Hematopoietic multipotent progenitor cell treated with erythropoietin and hydrocortisone succinate and interleukin-3 and kit ligand, for 4 days (in vitro differentiated cells): ENCODE measurements at places on chromosomes 11 and 22.

DNA sequence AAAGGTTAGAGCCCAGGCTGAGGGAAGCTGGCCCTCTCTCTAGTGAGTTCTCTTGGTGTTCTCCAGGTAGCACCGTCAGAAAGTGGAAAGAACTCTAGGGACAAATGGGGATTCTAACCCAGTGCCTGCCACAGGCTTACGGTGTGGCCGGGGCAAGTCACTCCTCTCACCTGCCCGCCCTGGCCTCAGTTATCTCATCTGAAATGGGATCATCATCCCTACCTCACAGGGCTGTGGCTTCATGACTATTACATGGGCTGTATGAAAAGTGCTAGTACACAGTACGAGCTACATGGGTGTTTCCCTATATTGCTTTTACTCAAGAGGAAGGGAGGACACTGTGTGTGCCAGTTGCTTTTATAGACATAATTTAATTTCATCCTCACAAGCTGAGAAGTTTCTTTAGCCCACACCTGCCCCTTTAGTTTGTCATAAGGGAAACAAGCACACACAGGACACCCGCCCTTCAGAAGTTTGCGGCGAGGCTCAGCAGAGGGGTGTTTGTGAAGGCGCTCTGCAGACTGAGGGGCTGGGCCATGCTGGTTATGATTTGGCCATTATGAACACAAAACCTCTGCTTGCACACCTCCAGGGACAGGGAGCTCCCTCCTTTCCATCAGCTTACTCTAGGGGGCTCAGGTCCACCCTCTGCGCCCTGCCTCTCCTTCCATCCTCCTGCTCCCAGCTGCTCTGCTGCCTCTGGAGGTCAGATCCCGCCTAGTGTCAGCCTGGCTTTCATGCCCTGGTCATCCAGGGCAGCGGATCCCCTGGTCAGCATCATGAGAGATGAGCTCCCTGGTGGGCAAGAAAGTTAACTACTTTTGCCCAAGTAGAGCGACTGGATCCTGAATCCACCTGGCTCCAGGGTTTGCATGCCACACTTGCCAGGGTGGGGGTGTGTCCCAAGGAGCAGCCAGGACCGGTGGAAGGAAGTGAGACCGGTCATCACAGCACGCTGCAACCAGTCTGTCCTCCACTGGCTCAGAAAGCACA, 1.2 kb downstream of the KLHL35 start:
- no peak for DNase-seq

GRCh38 chr22:42951093-42951710, 63.7 kb downstream of the PACSIN2 start:
- DNase-seq, result no peak

DNA sequence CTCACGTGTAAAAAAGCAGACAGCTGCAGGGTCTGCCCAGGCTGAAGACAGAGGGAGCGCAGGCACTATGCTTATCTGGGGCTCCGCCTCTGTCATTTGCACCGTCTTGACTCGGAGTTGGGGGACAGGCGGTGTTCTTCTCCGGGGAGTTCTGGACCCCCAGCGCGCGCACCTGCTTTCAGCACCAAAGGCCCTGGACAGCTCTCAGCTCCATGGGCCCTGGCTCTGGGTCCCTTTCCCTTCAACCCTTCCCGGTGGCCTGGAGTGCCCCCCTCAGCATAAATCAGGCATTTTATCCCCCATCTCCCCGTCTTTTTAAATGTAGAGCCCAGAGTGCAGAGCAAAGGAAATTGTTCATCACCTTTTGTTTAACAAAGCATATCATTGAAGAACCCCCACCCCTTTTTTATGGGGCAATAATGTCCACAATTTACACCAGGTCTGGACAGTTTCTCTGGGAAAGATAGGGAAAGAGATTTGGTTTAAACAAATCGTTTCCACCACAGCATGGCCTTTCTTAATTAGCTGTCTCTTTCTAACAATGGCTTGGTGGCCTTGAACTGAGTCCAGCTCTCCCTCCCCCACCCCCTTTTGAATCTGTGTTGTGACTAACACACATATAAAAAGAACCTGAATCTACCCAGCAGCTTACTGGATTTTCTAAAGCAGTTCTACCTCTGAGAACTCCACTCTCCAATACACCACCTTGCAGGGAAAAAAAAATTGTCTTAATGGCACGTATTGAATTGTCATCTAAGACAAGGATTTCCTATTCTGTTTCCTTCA, 1.7 kb downstream of the SEZ6L start:
- peak; percentile 49 for DNase-seq

- peak; percentile 78 for DNase-seq
These were observed 19.2 kb downstream of the PIM3 start for GRCh38 chr22:49979587-49980264.

DNA sequence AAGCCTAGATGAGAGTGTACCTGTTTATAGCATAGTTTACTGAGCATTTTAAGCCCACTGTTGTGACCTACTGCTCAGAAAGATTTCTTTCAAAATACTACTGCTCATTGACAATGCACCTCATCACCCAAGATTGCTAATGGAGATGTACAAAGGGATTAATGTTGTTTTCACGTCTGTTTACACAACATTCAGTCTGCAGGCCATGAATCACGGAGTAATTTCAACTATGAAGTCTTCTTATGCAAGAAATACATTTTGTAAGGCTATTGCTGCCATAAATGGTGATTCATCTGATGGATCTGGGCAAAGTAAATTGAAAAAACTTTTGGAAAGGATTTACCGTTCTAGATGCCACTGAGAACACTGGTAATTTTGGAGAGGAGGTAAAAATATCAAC, 112.9 kb downstream of the KIF18A start:
- DNase-seq, result no peak

DNA sequence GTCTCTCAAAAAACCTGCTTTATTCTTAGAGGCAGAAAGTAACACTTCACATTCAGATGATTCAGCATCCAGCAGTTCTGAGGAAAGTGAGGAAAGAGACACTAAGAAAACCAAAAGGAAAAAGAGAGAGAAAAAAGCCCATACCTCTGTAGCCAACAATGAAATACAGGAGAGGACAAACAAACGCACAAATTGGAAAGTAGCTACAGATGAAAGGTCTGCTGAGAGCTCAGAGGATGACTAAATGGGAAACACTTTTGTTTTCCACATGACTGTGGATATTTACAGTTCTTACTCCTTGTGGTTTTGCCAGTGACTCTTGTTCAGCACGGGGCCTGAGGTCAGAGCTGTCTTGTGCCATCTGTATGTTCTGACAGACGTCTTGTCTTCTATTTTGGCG, 3.8 kb downstream of the TIMM8B start:
- no peak for DNase-seq

DNA sequence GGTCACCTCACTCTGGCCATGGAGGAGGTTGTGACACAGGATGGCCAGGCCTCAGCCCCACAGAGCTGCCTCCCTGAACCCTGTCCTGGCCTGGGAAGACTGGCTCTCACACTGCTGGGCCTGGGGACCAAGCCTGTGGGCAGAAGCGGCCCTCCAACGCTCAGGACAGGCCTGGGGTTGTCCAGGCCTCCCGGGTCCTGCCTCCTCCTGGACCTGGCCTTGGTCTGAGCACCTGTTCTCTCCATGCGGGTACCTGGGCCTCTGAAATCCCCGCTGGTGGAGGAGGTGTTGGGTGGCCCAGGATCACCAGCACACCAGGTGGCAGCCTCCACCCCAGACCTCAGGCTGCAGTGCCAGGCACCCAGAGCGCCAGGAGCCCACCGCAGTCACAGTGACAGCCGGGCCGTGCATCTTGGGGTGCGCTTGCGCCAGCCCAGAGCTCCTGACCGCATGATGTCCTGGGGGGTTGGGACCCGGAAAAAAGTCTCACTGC, 16.1 kb upstream of the PIM3 start:
- no peak for DNase-seq

- no peak for DNase-seq
These were observed 758 bp downstream of the MCAM start for GRCh38 chr11:119316016-119316728.

DNA sequence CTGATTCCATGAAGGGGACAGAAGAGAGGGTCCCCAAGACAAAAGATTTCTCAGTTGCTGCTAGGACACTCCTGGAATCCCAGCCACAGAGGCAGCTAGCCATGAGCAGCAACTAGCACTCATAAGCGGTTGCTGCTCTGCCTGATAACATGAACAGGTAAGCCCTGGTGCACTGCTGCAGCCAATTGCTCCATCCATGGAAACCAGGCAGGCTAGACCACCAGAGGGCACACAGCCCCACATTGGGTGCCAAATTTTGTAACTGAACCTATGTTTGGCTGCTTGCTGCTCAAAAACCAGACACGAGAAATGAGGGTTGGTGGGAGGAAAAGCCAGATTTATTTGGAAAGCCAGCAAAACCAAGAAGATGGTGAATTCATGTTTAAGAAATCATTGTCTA, 21.9 kb upstream of the QSER1 start:
- DNase-seq, result peak; percentile 62

GRCh38 chr22:45972889-45973253, 4.1 kb downstream of the WNT7B start:
- DNase-seq, result no peak

DNA sequence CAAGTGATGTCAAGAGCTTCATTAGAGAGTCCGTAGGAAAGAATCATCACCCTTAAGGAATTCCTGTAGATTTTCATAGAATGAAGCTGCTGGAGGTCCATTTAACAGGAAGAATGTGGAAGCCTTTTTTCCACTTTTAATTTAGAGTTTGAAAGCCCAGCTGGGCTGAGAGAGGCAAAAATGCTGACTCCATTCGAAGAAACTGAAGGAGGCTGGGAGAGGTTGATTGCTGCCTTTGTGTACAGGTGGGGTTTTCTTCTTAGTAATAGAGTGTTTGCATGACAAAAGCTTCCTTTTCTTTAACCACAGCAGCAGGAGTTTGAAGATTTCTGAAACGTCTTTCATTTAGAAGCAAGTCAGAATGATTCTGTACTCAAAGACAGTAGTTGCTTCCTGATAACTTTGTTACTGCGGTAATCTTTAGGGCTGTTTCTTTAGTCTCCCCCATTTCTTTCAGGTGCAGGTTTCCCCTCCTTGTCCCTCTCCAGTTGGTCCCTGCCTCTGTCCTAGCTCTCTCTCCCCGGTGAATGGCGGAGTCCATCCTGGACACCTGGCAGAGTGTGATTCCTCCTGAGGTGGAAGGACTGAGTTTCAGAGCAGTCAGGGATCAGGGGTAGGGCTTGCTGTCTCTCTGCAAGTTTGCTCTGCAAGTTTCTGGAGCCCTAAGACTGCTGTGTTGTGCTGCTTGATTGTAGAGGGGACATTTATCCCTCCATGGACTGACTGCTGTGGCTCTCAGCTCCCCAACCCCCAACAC, 166.2 kb downstream of the LDLRAD3 start:
- DNase-seq, result peak; percentile 78

DNA sequence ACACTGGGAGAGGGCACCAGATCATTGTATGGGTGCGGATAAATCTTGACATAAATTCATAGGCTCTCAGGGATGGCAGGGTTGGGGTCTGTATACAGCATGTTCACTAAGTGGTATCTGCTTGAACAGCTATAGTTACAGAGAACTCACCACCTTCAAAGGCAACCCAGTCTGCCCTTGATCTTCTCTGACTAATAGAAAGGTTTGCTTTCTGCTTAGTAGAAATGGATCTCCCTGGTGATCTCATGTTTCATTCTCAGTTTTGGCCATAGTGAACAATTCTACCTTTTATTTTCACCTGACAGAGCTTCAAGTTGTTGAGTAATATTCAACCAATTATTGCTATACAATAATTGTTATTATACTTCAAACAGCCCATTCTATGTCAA, 32.4 kb downstream of the CNTF start:
- no peak for DNase-seq

DNA sequence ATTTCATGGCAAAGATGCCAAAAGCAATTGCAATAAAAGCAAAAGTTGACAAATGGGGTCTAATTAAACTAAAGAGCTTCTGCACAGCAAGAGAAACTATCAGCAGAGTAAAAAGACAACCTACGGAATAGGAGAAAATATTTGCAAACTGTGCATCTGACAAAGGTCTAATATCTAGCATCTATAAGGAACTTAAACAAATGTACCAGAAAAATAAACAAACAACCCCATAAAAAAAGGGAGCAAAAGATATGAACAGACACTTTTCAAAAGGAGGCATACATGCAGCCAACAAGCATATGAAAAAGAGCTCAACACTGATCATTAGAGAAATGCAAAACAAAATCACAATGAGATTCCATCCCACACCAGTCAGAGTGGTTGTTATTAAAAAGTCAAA, 60.3 kb downstream of the AASDHPPT start:
- no peak for DNase-seq

DNA sequence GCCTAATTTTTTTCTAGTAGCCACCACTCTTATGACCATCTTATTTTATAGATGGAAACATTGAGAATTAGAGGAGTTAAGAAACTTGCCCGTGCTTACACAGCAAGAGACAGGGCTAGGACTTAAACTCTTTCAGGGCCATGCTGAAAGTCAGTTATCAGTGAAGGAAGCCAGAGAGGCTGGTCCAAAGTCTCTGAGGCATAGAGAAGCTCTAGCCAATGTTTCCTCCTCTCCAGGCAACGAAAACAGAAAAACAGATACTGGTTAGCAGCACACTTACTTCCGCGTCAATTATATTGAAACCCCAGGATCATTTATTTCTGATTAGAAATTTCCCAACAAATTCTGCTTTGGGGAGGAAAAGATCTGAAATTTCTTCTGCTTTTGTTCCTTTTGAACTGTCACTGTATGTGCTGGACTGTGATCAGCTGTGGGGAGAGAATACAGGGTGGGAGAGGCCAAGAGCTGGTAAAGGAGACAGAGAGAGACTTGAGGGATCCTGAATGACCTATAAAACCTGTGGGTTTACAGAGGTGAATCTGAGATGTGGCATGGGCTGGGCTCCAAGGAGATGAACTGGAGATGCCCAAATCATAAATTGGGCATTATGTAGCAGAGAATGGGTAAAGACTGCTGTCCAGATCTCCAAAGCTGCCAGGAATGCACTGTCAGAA, 37.5 kb upstream of the CAPRIN1 start:
- no peak for DNase-seq

GRCh38 chr11:84480131-84480530, 1147.0 kb downstream of the DLG2 start:
- DNase-seq, result no peak

DNA sequence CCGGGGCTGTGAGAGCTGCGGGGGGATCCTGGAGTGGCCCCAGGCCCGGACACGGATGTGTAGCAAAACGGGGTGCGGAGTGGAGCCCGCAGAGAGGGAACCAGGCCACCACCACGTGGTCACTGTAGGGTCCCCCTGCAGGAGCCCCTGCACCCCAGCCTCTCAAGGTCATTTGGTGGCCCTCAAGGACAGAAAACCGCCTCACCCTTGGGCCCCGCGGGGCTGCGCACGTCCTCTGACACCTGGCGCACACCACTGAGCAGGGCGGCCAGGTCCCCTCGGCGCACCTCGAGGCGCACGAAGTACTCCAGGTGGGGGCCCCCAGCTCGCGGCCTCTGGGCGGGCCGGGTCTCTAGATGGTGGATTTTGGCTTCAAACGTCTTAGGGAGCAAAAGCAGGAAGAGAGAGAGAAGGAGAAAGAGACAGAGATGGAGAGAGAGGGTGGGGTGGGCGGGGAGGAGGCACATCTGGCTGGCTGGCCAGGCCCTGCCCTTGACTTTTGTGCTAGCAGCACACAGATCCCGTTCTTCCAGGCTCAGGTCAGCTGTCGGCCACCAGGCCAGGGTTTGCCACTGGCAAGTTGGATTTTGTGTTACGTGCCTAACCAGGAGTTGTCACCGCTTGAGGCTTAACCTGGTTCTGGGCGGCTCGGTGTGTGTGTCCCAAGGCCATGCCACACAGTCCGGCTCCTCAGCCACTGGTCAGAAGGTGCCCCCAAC, 3.2 kb downstream of the TH start:
- DNase-seq, result no peak
